ENCODE measurements at places on chromosomes 16 and 17. TPM values are rescaled to one million over a fixed set of nuclear protein-coding genes. Genes with fewer than 3 reads are reported as not detected.

ZPBP2 gene
- total RNA-seq, result not detected

TMEM92 gene
- 31.0 TPM for total RNA-seq

PRSS33 gene
- total RNA-seq, result not detected

KRTAP1-5 gene
- not detected for total RNA-seq

ZNF597 gene
- 0.90 TPM for total RNA-seq

MYH11 gene
- 0.09 TPM for total RNA-seq

ZNF205 gene
- 10.8 TPM for total RNA-seq

DPEP2 gene
- total RNA-seq, result not detected

KRTAP17-1 gene
- total RNA-seq, result not detected

All from A549 treated with GW870086 at 1 μM for 4 hours (cell line).